ENCODE measurements at places on chromosomes 7 and 10.

GRCh38 chr10:58919927-58920654 is 256.4 kb upstream of the PHYHIPL start:
- peak; percentile 55 for DNase-seq

- no peak for DNase-seq
Measured at GRCh38 chr7:148210804-148211325, 379.7 kb upstream of the C7orf33 start.

DNA sequence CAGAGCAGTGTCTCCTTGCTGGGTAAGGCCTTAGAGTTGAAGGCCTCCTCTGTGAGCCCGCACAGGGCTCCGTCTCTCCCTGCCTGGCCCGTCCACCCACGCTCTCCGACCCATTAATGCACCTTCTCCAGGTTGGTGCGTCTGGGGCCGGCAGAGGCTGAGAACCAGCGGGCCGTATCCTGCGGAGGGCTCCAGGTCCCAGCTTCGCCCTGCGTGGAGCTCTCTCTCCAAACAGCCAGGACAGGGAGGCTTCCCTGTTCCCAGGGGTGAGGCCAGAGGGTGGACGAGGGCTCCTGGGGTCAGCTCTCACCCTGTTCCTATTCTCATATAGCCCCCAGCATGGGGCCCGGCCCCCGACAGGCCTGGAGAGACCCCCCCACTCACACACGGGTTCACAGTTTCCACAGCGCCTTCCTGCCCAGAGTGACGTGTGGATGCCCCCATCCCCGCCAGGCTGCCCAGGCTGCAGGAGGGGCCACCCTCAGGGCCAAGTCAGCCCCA is 34.6 kb downstream of the GET4 start:
- DNase-seq, result no peak

DNA sequence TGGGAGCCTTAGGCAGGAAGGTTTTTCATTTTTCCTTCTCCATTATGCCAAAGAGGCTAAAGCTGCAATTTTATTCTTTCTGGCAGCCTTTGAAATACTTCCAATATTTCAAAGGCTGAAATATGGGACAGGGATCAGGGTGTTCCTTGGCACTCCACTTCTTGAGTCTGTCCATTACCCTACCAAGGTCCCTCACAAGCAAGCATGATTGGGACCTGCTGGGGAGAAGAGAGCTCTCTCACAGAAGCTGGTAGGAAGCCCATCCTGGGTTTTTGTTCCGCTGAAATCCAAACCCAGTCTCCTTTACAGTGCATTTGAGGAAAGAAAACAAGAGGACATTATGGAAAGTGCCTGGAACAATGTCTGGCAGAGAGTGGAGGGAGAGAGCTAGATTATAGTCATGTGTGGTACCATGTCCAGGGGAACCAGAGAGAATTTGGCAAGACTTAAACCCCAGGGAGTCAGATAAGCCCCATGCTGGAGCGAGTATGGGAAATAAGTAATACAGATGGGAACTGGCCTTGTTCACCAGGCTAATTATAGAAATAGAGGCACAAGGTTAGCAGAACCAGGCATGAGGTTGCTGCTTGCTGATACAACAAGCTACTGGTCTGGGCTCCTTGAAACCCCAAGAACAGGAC is 104.7 kb downstream of the LSM5 start:
- DNase-seq, result no peak

DNA sequence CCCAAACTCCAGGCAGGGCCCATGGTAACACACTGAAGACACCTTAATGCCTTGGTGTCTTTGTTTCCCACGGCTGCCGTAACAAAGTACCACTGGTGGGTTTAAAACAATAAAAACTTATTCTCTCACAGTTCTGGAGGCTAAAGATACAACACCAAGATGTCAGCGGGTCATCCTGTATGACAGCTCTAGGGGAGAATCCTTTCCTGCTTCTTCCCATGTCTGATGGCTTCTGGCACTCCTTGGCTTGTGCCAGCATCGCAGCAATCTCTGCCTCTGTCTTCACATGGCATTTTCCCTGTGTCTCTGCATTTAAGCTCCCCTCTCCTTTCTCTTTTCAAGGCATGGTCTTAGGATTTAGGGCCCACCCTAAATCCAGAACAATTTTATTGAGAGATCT is 33.1 kb downstream of the PRSS2 start:
- no peak for DNase-seq

DNA sequence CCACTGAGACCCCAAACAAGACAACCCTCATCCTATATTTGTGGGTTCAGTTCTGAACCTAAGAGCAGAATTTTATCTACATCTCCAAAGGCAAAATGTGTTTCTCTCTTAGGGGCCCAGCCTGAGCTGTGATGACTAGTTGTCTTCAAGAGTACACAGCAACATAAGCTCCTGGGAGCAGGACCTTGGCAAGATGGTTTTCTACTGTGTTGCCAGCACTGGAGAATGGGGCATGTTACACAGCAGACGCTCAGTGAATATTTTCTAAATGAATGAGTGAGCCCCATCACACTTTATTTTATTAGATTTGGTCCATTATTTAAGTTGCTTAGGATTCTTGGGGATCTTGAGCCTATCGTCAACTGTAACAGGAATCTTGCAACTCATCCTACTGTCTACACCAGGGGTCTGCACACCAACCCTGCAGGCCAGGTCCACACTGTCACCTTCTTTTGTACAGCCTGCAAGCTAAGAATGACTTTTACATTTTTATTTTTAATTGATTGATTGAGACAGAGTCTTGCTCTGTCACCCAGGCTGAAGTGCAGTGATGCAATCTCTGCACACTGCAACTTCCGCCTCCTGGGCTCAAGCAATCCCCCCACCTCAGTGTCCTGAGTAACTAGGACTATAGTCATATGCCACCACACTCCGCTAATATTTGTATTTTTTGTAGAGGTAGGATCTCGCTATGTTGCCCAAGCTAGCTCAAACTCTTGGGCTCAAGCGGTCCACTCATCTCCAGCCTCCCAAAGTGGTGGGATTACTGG is 347.1 kb downstream of the FGFR2 start:
- DNase-seq, result no peak

- no peak for DNase-seq
Measured at GRCh38 chr7:130951976-130952876, 218.2 kb upstream of the KLF14 start.

GRCh38 chr10:118904286-118904685 is 125.2 kb upstream of the NANOS1 start:
- DNase-seq, result no peak

- DNase-seq, result no peak
Measured at GRCh38 chr7:28666154-28666553, 253.8 kb downstream of the CREB5 start.

- DNase-seq, result no peak
Measured at GRCh38 chr10:55330486-55330885, 529.5 kb upstream of the PCDH15 start.

GRCh38 chr7:1843921-1844335 is 173.9 kb downstream of the ELFN1 start:
- no peak for DNase-seq

DNA sequence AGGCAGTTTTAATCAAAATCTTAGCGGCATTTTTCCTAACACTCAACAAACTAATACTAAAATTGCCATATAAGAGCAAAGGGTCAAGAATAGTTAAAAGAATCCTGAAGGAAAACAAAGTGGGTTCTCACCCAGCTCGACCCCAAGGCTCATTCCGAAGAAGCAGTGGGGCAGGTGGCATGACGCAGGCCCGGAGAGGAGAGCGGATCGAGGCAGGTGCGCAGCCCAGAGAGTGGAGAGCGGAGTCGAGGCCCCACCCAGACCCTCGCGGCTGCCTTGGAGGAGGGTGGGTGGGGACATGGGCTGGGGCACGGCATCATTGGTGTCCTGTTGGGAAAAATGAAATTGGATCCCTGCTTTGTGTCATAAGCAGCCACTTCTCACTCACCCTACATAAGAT is 109.8 kb downstream of the INPP5A start:
- DNase-seq, result no peak

DNA sequence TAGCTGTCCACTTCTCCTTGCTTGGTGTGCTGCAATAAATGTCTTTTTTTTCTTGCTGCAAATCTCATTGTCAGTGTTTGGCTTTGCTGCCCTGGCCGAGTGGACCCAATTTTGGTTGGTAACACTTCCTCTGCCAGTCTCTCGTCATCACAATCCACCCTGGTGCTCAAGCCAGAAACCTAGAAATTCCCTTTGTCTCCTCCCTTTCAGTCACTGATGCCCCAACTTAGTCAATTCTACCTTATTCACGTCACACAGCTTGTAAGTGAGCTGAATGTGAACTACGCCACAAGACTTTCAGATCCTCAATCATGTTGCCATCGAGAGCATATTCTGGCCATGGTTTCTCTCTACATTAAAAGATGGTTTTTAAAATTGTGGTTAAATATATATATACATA is 13.0 kb upstream of the FRA10AC1 start:
- DNase-seq, result no peak

GRCh38 chr7:81074406-81074805 is 155.6 kb upstream of the SEMA3C start:
- DNase-seq, result no peak

GRCh38 chr7:55887821-55888247 is 578 bp downstream of the ZNF713 start:
- no peak for DNase-seq

Data from retinal pigment epithelial cell (primary cell).